ENCODE measurements at places on chromosomes 2 and 18.

DNA sequence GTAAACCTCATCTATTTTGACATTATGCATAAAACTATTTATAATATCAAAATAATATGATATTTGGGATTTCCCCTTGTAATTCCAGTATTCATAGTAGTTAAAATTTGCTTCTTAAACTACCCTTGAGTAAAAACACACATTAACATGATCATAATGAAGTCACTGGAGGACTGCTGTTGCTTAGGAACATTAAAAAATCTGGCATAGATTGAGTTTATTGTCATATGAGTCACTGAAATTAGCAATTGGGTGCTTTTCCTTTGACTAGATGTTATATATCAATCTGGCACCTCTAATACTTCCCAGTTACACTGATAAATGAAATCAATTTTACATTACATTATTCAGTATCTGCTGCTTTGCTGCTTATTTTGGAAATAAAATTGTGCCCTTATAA lies 57.0 kb upstream of the ZC3H15 start:
- no peak for DNase-seq

- no peak for DNase-seq
Observed at GRCh38 chr2:207828361-207829057, 58.8 kb upstream of the FZD5 start.

DNA sequence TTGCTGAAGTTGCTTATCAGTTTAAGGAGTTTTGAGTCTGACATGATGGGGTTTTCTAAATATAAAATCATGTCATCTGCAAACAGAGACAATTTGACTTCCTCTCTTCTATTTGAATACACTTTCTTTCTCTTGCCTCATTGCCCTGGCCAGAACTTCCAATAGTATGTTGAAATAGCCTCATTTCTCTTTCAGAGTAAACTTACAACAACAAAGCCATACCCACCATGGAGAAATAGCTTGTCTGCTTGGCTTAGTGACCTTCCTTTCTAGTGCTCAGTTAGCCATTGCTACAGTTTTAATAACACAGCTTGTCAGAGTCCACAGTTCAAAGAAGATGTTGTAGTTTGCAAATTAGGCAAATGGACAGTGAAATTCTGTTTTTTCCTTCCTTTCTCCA lies 228.0 kb downstream of the ETAA1 start:
- no peak for DNase-seq

DNA sequence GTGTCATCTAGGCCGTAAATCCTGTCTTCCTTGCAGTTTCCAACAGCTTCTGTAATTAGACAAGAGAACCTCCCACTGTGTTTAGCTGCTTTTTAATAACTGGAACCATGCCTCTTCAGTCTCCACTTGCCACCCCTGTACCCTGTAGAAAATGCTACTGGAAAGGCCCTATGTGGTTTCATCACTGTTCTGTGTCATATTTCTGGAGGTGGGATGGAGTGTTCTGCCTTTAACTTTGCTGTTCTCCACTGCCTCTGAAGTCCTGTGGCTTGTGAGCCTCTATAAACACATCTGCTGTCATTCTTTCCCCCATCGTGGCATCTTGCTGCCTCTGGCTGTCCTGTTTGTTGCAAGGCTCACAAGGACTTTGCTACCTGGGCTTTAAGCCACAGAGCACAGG lies 17.9 kb downstream of the MGAT5 start:
- DNase-seq: no peak

DNA sequence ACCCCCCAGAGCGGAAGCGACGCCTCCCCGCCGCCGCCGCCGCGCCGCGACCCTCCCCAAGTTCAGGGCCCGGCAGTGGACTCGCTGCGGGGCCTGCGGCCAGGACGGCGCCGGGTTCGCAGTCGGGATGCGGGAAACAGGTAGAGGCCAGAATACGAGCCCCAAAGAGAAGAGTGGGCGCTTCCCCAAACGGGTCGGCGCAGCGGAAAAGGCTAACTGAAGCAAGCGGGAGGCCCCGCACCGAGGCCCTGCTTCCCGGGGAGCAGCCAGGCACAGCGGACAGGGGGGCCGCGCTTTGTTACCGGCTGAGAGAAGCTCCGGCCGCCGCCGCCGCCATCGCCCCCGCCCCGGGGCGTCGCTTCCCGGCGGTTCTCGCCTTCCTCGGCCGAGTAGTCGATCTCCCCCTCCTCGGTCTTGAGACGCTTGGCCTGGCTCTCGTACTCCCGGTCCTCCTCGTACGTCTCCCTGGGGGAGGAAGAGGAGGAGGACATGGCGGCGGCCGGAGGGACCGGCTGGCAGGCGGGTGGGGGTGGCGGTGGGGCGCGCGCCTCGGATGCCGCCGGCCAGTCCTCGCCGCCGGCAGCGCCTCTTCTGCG lies 494 bp downstream of the HNRNPLL start:
- no peak for DNase-seq

GRCh38 chr2:142030735-142031134 lies 100.1 kb downstream of the LRP1B start:
- no peak for DNase-seq

- no peak for DNase-seq
Observed at GRCh38 chr2:172215172-172215935, 112.7 kb upstream of the DLX2 start.
